ENCODE measurements at places on chromosomes 12 and 14.

DNA sequence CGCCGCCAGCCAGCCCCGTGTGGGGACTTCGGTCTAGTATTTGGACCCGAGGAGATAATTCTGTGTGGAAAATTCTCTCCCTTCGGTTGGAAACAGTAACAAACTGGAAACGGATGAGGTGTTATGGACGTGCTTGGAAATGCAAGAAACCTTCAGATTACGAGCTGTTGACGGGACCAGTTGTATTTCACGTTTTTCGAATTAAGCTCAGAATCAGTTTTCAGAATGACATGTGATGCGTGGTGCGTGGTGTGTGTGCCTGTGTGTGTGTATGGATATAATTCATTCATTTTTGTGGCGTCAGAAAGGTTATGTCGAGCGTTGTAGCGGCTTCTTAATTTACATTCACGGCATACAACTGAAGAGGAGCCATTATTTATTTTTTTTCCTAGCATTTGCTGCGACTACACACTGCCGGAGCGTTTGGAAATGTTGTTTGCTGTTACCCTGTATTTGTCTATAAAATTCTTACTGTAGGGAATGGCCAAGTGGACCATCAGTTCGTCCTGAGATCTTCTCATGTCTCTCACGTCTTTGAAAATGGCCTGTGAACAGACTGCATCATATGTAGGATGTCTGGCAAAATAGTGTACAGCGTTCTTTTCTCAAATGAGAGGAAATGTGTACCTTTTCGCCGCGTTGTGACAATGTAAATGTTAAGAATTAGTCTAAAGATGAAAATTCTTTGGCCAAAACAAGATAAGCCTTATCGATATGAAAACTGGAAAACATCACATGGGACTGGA, 1.3 kb downstream of the TRAF3 start:
- no peak for DNase-seq

DNA sequence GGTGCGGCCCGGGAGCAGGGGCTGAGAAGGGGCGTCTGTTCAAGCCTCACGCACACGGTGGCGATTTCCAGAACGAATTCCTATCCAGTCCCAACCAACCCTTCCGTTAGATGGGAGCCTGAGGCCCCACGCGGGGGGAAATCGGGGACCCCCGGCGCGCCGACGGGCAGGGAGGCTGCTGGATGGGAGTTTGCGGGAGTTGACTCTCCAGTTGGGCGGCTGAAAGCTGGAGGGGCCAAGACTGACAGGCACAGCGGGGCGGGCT, 9.8 kb downstream of the EXOC3L4 start:
- no peak for DNase-seq

DNA sequence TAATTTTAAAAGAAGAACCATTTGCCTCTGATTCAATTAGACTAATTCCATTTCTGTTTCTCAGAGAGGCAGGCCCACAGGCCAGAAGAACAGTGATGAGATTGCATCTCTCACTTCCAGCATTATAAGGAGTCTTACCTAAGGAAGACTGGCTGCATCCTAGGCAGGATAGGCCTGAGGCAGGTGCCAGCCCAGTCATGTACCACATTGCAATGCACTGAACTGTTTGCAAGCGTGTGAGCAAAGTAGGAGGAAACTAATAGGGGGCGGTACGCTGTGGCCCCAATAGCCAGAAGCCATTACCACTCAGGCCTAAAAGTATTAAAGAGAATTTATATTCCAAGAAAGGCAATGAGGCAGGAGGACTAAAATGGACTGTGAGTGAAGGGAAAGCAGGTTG, 12.1 kb upstream of the CNIH1 start:
- DNase-seq, result no peak

DNA sequence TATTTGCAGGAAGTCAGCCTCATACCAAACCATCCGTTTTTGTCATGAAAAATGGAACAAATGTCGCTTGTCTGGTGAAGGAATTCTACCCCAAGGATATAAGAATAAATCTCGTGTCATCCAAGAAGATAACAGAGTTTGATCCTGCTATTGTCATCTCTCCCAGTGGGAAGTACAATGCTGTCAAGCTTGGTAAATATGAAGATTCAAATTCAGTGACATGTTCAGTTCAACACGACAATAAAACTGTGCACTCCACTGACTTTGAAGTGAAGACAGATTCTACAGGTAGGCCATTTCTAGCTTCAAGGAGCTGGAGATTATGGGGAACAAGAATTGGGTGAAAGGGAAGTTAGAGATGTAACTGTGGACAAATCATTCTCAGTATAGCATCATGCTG, 126.1 kb downstream of the DAD1 start:
- DNase-seq, result no peak
